ENCODE measurements at places on chromosomes 2 and 18.
A peak's percentile ranks its signal among the peaks of the same experiment; 100 is the strongest.

DNA sequence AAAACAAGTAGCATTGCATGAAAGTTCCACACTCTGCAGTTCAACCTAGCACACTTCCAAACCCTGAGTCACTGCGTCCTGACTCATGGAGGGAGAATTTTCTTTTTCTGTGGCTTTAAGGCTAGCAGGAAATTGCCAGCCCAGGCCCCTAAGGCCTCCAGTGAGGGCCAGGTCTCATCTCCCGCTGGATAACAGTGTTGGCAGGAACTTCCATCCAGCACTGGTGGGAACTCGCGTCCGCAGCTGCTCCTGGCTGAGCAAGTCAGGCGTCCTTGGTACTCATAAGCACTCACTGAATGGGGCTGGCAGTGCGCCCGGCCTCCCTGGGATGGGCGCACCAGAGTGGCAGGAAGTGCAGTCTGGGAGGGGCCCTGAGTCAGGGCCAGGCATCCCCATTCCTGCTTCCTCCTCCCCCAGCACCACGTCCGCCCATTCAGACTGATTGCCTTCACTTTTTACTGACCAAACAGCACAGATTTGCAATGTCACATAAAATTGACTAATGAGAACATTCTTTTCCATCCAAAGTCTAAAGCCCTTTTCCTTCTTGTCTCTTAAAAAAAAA lies 14.3 kb downstream of the MALL start:
- peak; percentile 46 for DNase-seq

DNA sequence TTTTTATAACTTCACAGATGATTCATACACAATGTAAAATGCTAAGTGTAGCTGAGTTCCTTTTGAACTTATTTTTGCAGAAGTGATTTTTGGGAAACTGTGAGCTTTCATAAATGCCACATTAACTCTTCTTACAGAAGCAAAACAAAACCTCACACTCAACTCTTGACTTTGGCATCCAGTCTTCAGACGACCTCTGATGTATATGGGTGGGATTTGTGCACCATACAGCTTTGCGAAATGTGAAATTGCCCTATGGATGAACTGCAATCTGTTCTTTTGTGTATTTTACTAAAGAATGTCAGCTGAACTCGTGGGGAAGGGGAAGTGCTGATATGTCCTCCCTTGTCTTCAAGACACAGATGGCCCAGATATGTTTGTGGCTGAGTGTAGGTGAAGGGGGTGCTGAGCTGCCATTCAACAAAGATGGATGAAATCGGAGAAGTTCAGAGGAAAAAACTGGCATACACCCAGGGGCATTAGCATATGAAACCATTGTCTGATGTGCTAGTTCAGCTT lies 218.3 kb downstream of the PTGR3 start:
- DNase-seq = no peak

DNA sequence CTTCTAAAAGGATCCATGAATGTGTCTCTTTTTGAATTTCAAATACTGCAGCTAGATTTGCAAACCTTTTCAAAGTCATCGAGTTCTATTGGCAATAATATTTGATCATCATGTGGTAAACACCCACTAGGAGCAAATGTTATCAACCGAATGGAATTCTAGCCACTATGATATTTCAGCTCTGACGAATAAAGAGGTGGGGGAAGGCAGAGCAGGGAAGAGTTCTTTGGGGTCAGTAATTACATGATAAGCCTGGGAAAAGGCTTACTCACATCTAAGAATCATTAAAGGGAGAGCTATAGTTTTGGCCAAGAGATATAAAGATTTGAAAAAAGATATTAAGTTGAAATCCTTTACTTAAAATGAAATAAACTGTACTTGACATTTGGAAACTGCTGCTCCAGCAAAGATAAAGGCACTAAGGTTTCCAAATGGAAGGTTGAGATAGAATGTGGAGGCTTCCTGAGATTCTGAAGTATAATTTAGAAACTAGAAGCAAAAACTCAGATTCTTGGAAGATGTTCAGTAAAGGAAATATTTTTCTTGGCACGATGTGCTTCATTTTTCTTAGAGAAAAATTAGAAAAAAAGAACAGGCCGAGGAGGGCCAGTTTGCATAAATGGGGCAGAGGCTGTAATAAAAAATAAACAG lies 104.7 kb upstream of the ARHGAP28 start:
- DNase-seq = no peak

GRCh38 chr2:163556511-163556910 lies 179.3 kb downstream of the FIGN start:
- DNase-seq = no peak

DNA sequence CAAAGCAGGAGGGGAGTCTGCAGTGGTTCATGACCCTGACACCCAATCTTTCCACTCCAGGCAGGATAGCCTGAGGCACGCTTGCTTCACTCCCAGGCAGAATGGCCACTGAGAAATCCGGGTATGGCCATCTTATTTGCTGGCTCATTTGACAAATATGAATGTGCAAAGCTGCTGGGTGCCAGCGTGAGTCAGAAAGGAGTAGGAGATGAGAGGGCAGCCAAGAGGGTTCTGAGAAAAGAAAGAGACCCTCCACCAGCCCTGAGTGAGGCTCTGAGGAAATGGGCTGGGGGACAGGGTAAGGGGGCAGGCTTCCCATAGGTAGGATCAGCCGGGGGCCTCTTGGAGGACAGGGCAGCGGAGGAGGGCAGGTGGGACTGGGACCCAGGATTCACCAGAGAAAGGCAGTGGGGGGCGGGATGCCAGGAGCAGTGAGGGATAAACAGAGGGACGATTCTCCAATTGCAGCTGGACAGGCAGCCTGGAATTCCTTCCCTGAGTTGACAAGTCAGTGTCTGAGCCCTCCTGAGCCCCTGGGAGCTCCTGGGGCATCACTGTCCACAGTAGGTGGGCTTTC lies 15.2 kb downstream of the RAMP1 start:
- no peak for DNase-seq

DNA sequence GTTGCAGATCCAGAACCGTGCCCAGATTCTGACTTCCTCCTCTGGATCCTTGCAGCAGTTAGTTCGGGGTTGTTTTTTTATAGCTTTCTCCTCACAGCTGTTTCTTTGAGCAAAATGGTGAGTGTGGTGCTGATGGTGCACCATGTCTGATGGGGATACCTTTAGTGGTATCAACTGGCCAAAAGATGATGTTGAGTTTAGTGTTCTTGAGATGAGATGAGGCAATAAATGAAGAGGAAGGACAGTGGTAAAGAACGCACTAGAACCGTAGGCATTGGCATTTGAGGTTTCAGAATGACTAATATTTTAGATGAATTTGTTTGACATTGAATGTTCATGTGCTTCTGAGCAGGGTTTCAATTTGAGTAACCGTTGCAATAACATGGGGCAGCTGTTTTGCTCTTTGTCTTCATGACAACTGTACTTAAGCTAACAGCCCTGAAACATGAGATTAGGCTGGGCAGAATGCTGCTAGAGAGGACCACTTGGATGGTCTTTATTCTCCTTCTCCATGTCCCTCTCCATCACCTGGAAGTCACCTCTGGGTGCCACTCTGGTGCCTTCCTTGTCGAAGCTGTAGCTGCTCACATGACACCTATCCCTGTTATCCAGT lies 3.9 kb downstream of the CTLA4 start:
- DNase-seq = no peak

DNA sequence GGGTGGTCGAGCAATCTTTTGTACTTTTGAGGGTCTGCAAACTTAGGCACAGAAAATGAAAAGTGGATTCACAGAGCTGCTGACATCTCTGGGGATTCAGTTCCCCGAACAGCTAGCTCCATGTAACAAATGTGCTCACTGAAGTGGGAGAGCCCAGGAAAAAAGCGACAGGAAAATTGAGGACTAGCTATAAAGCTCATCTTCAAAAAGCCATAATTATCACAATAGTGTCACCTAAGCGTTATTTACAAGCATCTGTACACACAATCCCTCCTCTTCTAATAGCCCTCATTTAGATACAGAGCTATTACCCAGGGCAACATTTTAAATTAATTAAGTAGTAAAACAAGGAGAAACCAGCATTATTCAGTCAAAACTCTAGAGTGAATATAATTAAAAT lies 36.1 kb downstream of the RNF152 start:
- DNase-seq = no peak

DNA sequence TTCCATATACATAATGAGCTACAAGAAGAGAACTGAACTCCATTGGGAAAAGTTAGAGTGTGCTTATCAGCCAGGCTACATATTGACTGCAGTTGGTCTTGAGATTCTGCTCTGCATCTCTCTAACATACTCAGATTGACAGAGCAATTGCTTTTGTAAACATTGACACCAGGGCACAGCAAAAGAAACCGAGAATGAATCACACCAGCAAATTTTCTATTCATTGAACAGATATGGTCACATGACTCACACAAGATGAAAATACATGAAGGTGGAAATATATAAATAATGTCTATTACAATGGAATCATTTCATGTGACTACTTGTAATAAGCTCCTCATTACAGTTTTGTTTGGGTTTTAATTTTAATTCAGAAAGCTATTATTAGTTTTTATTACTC lies 691.9 kb upstream of the TMEFF2 start:
- DNase-seq = no peak

Measured in LNCaP clone FGC (cell line).